ENCODE measurements at places on chromosomes 16 and 17.

DNA sequence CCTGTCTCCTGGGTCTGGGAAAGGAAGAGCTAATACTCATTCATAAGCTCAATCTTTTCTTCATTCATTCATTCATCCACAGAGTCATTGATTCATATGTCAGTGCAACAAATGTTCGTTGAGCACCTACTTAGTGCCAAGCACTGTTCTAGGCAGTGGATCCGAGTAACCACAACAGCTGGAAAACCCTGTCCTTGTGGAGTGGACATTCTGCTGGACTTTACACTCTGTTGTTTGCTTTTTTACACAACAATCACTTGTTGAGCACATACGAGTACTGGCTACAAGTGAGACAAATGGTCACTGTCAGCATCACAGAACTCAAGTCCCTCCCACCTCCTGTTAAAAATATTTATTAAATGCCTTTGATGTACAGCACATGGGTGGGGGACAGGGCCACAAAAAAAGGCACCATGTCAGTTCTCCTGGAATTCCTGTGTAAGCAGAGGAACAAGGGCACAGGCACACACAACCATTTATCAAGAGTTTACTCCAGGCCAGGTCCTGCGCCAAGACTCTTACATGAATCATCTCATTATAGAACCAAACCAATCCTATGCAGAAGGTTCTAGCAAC, 46.9 kb downstream of the TEKT5 start:
- DNase-seq: no peak

DNA sequence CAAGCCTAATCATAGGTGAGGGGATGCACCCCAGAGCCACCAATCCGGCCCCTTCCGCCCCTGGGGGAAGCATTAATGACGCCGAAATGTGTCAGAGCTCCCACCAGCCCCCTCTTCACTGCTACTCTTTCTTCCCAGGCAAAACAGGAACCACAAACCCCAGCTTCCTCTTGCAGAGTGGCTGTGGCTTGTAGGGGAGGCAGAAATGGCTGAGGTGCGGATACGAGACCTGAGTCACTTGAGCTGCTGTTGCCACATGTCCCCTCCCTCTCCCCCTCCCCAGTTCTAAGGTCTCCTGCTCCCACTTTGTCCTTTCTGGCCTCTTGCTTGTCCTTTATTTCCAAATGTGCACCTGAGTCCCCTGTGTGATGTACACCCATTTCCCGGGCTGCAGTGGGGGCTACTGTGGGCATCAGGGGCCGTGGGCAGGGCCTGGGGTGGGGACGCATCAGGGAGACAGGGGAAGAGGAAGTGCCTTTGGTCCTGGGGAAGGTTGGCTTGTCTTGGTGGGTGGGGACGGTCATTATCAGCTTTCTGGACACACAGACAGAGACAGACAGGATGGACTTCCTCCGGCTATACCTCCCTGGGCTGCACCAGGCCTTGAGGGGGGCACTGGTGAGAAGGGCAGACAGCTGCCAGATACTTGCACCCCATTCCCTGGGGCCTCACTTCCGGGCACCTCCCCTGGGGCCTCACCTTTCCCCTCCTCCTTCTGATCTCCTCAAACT, at the start of gene APOBR:
Gene APOBR (plus strand): TSS at position 523 of the 731 bp plus-strand sequence. CDS start 39 bp downstream, at position 562.
- DNase-seq: no peak

GRCh38 chr16:46896314-46896968, 12.3 kb downstream of the GPT2 start:
- DNase-seq: no peak

GRCh38 chr17:81961087-81961511, at the start of gene NOTUM:
Gene NOTUM, minus strand, starts transcription at chr17:81961187. Its CDS starts 278 bp downstream, at chr17:81960909.
- no peak for DNase-seq

DNA sequence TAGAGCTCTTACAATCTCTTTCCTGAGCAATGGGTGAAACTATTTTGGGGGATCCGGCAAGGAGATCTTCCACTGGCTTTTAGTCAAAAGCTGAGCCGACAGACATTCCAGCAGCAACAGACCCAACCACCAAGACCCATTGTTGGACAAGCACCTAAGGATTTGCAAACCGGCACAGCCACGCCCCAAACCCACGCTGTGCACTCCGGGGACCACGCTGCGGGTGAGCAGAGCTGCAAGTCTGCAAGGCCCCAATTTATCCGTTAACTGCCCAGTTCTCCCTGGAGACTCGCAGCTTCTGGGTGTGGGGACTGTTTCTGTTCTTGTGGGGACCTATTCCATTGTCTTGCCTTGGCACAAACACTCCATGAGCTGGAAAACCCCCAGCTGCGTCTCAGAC, 45.9 kb downstream of the C16orf95 start:
- no peak for DNase-seq
